ENCODE measurements at places on chromosomes 4 and X.

DNA sequence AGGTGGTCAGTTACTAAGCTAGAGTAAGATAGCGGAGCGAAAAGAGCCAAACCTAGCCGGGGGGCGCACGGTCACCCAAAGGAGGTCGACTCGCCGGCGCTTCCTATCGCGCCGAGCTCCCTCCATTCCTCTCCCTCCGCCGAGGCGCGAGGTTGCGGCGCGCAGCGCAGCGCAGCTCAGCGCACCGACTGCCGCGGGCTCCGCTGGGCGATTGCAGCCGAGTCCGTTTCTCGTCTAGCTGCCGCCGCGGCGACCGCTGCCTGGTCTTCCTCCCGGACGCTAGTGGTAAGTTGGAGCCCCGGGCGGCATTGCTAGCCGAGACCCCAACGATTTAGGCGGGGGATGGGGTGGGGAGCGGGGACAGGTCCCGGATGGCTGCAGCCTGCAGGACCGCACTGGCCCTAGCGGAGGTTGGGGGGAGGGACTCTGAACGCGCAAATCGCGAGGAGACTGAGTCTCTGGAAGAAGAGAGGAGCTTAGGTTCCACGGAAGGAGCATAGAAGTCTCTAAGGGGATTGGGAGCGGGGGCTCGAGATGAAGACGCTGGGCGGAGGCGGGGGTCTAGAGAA is 573 bp downstream of the HTR2C start:
- no peak for DNase-seq

- DNase-seq, result peak; percentile 43
Observed at GRCh38 chrX:115330498-115331168, 41.1 kb downstream of the LUZP4 start.

DNA sequence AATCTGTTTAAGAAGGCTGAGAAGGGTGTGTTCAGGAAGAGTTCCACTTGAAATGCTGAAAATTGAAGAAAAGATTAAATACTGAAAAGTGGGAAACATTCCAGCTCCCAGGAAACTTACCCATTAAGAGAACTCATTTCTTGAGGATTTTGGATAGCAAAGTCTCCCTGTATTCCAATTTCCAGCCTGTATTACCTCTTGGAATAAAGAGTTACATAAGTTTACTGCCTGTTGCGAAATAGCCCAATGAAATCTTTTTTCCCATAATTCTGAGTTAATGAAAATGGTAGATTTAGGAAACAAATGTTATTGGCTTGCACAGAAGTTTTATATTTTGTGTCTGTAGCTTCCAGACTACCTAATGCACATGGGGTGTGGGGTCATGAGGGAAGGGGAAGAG is 12.0 kb downstream of the NHSL2 start:
- DNase-seq, result no peak

DNA sequence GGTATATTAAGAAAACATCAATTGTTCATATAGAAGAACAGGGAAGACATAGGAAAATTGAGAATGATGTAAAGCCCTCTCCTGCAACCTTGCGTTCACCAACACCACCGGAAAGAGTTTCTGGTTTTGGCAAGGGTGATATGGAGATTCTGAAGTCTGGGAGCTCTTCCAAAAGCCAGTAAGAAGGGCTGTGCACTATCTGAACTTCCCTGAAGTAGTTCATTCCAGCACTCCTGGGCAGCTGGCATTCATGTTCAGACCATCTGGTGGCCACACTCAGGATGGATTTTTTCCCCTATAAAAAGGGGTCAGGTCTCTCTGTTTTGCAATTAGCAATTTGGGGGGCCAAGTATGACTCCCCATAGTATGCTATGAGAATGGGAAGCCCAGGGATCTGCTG is 15.4 kb upstream of the TLR2 start:
- no peak for DNase-seq

DNA sequence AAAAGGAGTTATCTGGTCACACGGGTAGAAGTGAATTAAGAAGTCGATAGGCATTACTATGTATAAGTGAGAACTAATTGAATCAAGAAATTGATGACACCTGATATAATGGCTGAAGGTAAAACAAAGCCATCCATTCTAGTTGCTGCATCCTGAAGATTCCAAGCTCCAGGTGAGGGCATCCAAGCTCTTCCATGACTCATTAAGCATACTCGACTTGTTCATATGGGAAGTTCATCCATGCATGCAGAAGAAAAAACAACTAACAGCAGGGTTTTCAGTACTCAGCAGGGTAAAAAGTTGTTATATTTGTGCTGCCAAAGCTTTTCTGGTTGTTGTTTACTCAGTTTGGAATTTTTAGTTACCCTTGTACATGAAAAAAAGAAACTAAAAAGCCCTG is 508.0 kb upstream of the CXorf51A start:
- no peak for DNase-seq

DNA sequence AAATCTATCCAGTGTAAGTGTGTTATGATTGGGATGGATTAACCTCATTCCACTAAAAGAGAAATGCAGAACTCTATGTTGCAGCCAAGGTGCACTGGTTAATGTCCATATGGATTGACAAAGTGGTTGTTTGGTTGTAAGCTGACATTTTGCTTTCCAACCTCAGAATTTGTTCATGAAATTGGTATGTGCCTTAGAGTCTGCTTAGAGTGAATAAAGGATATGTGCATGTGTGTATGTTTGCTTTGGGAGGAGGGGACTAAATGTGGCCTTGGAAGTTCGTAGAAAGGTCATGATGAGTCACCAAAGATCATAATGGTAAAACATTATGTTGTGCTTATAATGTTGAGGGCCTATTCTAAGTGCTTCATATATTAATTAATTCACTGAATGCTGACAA is 44.1 kb upstream of the MBNL3 start:
- DNase-seq, result no peak

GRCh38 chr4:6875431-6875831 is 34.2 kb upstream of the TBC1D14 start:
- no peak for DNase-seq

GRCh38 chr4:68062501-68062900 is 67.2 kb downstream of the TMPRSS11F start:
- no peak for DNase-seq

DNA sequence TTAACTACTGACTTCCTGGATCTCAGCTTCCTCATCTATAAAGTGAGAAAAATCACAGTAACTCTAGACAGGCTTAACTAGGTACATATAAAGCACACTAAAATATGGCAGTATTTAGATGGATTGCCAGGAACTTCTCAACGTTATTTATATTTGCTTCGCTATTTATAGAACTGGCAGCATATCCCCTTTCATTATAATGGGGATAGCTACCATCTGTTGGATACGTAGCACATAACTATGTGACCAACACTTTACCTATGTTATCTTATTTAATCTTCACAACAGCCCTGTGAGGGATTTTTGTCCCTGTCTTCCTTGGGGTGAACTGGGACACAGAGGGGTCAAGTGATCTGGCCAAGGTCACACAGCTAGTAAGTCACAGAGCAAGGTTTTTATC is 64.6 kb downstream of the ENPEP start:
- DNase-seq, result no peak

DNA sequence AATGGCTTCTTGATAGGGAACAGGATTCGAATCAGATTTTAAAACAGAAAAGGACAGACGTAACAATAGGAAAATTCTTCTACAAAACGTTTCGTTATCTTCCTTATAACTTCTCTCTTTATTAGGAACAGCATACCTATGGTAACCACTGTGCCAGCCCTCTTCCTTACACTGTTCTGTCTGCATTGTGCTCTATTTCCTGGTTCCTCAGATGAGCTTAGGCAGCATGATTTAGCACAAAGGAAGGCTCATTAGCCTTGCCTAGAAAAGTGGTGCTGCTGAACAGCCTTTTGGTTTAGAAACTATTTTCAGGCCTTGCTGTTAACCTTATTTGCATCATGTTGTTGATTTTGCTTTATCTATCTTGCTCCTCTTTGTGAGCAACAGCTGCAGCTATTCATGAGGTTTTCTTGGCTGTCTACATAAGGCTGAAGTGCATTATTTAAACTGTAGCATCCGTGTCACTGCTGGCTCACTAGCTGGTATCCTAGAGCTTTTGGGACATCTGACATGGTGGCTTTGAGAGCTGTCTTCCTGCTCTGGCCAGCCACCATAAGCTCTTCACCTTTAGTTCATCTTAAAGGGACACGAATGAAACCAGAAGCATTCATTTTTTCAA is 69.9 kb upstream of the NRK start:
- no peak for DNase-seq

GRCh38 chr4:81621490-81621889 is 149.8 kb upstream of the RASGEF1B start:
- DNase-seq, result no peak

DNA sequence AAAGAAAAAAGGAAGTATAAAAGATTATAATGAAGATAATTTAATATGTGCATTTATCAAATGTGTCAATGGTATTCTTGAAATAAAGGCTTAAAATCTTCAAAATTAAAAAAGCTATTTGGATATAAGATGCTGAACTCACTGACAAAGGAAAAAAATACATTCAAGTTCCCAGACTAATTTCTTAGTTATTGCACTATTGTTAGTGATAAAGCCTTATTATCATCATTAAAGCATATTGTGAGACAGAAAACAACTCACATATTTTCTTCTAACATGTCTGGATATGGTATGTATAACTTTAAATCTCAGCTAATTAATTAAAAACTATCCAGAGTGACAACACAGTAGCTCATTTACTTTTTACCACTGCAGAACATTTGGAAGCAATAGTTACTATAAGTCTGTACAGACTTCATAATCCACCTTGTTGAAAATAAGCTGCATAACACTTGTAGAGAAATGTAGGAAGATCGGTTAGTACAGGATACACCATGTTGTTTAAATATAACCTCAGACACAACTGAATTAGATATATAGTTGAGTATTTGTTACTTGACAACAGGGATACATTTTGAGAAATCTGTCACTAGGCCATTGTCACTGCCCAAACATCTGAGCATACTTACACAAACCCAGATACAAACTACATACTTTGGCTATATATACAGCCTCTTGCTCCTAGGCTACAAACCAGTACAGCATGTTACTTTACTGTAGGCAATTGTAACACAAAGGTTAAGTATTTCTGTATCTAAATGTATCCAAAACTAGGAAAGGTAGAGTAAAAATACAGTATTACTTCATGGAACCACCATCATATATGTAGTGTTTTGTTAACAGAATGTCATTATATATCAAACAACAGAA is 12.8 kb upstream of the FAM200B start:
- DNase-seq, result no peak

GRCh38 chr4:79049840-79050540 is 110.8 kb upstream of the PAQR3 start:
- no peak for DNase-seq

GRCh38 chr4:113272523-113272922 is 223.1 kb downstream of the ANK2 start:
- DNase-seq, result no peak

GRCh38 chr4:24781999-24782745 is 13.2 kb upstream of the SOD3 start:
- DNase-seq, result no peak

GRCh38 chrX:54435121-54435520 is 5.1 kb upstream of the TSR2 start:
- no peak for DNase-seq

DNA sequence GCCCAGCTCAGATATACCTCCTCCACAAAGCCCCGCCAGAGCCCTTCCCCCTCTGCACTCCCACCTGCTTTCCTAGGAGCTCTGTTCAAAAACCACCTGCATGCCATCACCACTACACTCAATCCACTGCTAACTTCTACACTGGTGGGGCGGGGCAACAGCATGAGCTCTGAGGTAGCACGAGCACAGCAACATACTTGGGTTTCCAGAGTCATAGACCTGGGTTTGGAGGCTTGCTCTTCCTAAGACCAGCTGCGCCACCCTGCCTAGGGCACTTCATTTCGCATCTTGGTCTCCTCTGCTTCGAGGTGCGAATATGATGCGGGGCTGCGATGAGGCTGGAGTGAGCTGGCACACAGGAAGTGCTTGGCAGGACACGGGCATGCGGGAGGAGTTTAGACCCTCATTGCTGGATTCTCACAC is 3.6 kb downstream of the SASH3 start:
- DNase-seq, result no peak

DNA sequence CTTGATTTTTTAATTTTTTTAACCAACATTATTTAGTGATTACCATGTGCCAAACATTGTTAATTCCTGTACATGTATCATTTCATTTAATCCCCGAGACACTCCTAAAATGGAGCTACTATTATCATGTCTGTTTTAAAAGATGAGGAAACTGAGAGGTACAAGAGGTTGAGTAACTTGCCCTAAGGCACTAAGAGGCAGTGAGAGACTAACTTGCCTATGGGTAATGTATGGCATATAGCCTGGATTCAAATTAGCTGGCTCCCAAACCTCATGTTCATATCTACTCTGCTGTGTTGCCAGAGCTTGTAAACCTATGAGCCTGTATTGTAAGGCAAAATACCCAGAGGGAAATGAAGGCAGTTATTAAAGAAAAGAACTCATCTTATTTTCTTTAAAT is 443.6 kb downstream of the IL15 start:
- DNase-seq, result no peak

GRCh38 chr4:184190711-184191110 is 27.0 kb downstream of the ENPP6 start:
- DNase-seq, result no peak

DNA sequence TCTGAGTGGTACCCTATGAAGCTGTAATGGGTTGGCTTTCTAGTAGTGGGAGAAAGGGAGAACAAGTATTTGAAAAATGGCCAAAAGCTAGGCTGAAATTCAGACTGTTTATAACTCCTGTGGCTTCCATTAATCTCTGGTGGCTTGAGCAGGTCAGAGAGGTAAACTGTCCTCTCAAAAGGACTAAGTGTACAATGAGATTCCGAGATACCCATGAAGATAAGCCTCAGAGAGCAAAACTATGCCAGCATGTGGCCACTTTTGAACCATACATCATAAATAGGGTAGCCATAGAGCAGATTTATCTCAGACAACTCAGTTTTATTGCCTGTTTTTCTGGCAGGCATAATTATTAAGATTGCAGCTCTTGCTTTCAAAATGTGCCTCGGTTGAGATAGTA is 89.2 kb downstream of the CHRDL1 start:
- DNase-seq, result no peak

DNA sequence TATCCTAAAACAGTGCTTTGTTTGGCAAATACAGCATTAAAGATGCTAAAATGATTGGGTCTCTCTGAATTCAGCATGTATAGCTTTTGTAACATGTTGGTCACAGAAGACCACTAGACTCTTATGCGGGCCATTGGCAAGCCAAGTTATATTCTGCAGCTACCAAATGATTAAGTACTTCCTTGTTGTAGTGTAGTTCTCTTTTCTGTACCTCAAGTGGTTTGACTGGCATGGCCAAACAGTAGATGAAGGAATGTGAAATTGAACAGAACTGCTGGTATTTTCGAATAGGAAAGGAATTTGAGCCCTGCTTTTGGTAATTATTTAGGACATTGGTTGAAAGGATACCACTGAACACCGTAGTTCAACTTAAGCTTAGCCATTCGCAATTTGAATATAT is 193.9 kb upstream of the GPC4 start:
- DNase-seq, result no peak

GRCh38 chr4:136931781-136932180 is 600.5 kb downstream of the PCDH18 start:
- DNase-seq, result no peak

GRCh38 chr4:184641022-184641421 is 8.2 kb downstream of the CASP3 start:
- no peak for DNase-seq

Measured in Caco-2 (cell line).